ENCODE measurements at places on chromosomes 1 and 21.

DNA sequence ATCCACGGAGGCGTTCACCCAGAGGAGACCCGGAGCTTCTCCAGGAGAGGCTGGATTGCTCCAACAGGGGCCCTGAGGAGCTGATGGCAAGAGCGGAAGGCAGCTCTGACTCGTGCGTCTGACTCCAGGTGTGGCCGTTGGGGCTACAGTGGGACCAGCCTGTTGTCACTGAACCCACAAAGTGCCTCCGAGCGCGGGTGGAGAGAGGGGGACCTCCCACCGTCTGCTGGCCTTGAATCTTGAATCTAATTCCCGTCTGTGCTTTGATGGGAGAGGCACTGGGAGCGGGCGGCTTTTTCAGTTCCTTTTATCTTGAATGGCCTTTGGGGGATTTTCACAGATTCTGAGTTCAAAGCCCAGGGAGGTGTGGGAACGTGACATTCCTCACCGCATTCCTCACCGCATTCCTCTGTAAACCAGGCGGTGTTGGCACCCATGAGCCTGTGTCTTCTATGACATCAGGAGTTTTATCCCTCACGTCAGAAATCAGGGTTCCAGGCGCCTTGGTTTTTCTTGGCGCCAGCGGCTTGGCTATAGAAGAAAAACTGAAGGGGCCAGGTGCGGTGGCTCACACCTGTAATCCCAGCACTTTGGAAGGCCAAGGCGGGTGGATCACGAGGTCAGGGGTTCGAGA lies 39.2 kb upstream of the COL18A1 start:
- peak; percentile 78 for DNase-seq

- DNase-seq, result no peak
Measured at GRCh38 chr21:18614303-18614702, 210.7 kb upstream of the TMPRSS15 start.

- DNase-seq, result peak; percentile 11
Measured at GRCh38 chr1:203069030-203069747, 16.6 kb downstream of the MYOG start.

DNA sequence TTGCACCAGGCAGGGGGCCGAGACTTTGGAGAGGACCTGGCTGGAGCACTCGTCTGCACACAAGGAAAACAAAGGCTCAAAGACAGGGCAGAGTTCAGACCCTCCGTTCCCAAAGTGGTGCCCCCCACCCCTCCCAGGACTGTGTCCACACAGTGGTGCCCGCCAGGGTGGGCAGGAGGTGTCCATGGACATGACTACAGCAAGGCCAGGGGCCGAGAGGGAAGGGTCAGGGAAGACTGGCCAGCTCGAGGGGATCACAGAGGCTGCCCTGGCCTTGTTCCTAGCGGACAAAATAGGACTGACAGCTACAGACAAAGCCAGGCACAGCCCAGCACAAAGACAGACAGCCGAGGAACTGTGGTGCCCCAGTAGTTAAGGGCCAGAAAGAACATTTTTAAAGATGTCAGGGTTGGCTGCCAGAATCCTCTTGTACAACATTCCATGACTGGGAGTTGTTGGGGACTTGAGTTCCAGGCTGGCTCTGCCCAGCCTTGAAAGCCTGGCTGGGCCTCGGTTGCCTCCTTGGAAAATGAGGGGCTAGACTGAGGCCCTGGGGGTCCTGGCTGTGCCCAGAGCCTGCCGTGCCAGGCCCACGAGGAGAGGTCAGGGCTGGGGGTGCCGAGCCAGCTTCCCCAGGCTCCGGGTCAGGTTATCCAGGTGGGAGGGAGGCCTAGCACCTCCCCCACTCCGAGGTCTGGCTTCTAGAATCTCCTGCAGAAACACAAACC lies 63.7 kb downstream of the SLX9 start:
- no peak for DNase-seq

- DNase-seq, result peak; percentile 52
Measured at GRCh38 chr1:6538956-6539355, 15.4 kb downstream of the NOL9 start.

DNA sequence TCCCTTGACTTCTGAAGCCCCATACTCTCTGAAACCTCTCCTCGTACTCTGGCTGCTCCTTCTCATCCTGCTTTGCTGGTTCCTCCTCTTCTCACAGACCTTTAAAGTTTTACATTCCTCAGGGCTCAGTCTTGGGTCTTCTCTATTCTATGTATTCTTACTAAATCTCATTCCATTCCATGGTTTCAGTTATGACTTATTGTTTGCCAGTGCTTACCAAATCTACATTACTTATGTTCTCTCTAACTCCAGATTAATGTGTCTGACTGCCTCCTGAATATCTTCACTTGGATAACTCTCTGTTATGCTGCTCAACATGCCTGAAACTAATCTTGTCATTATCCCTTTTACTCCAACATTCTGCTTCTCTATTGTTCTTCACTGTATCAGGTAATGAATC lies 5.4 kb upstream of the SLC35D1 start:
- peak; percentile 53 for DNase-seq

- peak; percentile 64 for DNase-seq
Measured at GRCh38 chr1:65395887-65396612, 24.4 kb upstream of the LEPR start.

DNA sequence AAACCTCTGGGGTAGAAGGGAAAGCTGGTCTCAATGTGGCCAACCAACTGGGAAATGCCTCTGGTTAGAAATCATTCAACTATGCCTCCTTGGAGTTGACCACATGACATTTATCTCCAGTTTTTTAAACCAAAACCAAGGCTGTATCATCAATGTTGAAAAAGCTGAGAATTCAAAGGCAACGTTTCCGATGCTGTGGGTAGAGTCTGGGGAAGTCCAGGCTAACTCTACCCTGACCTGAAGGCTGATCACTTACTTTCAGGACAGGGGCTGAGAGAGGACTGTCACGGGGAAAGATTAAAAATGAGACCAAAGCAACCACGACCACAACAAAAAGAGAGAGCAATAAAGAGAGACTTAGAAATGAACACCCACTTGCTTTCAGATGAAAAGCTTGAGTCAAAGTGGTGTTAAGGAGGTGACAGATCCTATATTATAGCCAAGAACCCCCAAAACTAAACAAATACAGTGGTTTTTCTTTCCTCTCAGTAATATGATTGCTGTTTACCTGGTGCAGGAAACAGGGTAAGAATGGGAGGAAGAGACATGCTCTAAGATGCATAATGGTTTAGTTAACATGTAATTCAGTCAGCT lies 90.8 kb upstream of the TNFSF4 start:
- no peak for DNase-seq

DNA sequence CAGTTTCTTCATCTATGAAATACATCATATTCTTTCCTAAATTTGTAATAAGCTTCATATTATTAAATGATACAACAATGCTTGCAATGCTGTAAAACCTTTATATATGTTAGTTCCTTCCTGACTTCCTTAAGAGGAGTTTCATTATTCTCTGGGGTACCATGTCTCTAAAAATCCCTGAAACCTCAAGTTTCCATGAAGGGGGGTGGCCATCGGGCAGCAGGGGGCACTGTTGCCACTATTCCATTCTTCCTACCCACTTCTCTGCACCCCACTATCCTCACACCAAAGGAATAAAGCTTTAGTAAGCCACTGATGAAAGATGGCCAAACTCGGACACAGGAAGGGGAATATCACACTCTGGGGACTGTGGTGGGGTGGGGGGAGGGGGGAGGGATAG lies 9.0 kb upstream of the DMRTB1 start:
- DNase-seq, result no peak

DNA sequence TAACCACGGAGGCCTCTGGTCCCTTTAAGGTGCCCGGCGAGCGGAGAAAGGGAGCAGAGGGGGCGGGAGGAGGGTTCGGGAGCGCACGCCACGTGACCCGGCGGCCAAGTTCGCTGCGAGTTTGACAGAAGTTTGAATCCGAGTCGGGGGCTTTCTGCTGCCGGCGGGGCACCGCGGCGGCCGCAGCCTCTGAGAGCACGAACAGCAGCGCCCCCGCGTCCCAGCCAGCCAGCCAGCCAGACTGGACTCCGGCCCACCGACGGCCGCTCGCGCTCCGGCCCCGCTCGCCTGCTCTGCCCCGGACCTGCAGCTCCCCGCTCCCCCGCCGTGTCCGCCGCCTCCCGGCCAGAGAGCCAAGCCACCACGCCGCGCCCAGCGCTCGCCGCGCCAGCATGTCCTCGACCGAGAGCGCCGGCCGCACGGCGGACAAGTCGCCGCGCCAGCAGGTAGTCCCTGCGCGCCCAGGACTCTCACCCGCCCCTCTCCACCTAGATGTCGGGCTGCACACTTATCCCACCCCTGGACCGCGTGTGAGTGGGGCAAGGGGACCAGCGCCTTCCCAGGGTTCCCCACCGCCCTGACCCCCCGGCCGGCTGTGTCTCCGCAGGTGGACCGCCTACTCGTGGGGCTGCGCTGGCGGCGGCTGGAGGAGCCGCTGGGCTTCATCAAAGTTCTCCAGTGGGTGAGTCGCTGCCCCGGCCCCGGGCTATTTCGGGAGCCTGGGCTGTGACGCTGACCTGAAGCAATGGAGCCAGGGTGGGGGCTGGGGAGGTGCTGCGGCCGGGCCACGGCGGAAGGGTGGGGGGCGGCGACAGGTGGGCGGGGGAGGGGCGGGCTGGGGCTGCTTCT lies at the start of gene SYPL2:
Gene SYPL2 (plus strand): TSS at position 95 of the 849 bp plus-strand sequence. CDS start 298 bp downstream, at position 393.
- no peak for DNase-seq

DNA sequence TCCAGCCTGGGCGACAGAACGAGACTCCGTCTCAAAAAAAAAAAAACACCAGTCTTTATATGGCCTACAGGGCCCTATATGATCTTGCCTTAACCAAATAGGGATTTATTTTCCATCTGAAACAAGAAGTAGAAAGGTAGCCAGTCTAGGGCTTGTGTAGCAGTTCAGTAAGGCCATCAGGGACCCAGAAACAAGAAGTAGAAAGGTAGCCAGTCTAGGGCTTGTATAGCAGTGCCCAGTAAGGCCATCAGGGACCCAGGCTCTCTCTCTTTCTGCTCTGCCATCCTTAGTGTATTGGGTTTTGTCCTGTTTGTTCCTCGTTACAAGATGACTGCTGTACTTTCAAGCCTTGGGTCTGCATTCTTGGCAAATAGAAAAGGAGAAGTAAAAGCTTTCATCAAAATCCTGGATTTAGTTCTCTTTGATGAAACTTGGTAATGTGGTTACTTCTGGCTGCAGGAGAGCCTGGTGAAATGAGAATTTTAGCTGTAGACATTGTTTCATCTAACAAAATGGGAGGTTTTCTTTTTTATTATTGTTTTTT lies 46.1 kb downstream of the PKN2 start:
- DNase-seq, result no peak

- no peak for DNase-seq
Measured at GRCh38 chr1:154786804-154787570, 83.1 kb downstream of the KCNN3 start.

DNA sequence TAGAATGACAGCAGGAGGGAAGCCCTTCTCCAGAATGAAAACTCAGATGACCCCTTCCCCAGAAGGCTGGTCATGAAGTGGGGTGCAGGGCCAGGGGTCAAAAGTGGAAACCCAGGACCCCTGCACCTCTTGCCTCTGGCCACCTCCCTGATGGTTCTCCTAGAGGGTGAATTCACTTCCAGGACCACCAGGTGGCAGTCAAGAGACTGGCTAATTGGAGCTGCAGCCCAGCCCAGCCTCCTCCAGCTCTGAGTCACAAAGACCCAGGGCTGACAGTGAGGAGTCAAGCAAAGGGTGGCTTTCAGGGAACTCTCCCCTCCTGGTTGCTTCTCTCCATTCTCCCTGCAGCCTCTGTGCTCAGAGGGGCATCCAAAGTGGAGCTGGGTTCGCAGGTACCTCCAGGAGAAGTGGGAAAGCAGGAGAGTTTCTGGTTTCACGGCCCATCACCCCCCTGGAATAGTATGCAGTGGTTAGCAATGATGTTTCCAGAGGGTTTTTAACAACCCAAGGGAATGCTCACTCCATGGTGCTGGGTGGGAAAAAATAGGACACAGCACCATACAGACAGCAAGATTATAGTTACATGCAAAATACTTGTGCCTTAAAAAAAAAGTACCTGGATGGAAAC lies 6.1 kb upstream of the EPHB2 start:
- DNase-seq, result peak; percentile 83

DNA sequence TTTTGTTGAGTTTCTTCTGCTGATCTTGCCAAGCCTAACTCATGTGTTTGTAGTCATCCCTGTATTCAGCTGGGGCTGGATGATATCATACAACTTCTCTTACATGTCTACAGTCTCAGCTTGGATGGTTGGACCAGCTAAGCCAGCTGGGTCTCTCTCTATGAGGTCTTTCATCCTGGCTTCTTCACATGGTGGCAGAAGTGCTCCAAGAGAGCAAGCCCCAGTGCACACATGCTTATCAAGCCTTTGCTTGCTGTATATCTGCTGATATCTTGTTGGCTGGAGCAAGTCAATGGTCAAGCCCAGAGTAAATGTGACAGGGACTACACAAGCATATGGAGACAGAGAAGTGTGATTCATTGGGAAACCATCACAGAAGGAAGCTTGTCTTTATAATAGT lies 29.2 kb upstream of the SLC44A5 start:
- no peak for DNase-seq

- DNase-seq, result no peak
Measured at GRCh38 chr1:8782001-8782620, 35.3 kb downstream of the RERE start.

DNA sequence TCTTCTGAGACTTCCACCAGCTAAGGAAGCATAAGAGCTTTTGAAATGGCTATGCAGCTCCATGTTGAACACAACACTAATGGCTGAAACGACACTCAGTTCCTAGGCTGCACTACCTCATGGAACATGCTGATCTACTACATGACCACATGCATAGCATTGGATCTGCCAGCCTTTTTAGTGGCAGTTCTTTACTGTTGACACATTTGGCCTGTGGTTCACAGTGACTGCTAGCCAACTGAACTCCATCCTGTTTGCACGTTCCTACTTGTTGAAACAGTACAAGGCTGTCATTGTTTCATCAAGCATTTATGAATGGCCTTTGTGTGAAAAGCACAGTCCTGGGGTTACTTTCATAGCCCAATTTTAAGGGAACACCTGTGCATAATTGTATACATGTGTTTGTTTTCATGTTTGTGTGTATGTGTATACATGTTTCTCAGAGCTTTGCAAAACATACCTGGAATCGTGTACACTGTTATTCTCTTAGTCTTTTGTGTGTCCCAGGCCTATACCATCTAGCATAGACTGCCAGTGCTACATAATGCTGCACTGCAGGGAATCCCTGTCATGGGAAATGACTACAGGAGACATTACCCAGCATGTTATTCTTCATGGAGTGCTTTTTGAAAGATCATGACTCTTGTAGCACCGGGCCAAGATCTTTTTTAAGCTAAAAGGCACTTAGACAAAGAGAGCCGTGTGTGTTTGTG lies 179.6 kb upstream of the ESRRG start:
- DNase-seq, result no peak

All from fibroblast of skin of right biceps (primary cell).